ENCODE measurements at places on chromosomes 16 and 17. TPM values are rescaled to one million over a fixed set of nuclear protein-coding genes. Genes with fewer than 3 reads are reported as not detected.

- no peaks in the 10 kb centered on the region for H3K36me3 ChIP-seq
- no peak overlapping the region for H3K4me3 ChIP-seq
- no peak overlapping the region for H3K27ac ChIP-seq
- no peaks in the 10 kb centered on the region for H3K4me1 ChIP-seq
- no peak for DNase-seq
Observed at GRCh38 chr16:68217506-68217905, 18.4 kb downstream of the ESRP2 start.

- H3K36me3 ChIP-seq = no peaks in the 10 kb centered on the region
- H3K4me3 ChIP-seq = no peak overlapping the region
- H3K27ac ChIP-seq = no peak overlapping the region
- H3K4me1 ChIP-seq = no peaks in the 10 kb centered on the region
- DNase-seq = no peak
- no peaks in the 10 kb centered on the region for H3K27me3 ChIP-seq
Observed at GRCh38 chr16:18050777-18051176, 285.8 kb downstream of the NPIPA8 start.

DNA sequence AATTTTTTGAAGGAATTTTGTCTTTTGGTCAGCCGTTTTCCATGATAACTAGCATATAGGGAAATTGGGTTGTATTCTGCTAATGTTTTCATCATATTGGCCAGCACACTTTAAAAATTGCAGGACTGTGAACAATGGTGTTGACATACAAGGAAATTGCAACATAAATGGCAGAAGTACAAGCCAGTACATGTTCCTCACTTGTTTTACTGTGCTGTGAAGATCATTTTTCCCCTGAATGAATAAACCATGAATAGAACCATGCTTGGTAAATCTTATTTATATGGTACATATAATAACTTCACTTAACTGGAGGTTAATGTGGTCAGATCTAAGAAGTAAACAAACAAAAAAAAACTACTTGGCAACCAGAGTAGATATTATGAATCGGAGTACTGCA, 22.8 kb downstream of the OMG start:
- no peaks in the 10 kb centered on the region for H3K27me3 ChIP-seq
- DNase-seq = no peak
- peaks cover 19% of the 10 kb centered on the region for H3K4me1 ChIP-seq
- H3K36me3 ChIP-seq = no peaks in the 10 kb centered on the region
- no peak overlapping the region for H3K4me3 ChIP-seq

GRCh38 chr16:29961479-29962343, at the start of gene TMEM219:
Gene TMEM219, plus strand, starts transcription at chr16:29962079. Its CDS starts 1,065 bp downstream, at chr16:29963144.
- peak within 1 kb of the TSS; percentile 87 for H3K27ac ChIP-seq
- peaks cover 42% of the 10 kb centered on the region for H3K4me1 ChIP-seq
- H3K4me3 ChIP-seq = peak within 1 kb of the TSS; percentile 53

DNA sequence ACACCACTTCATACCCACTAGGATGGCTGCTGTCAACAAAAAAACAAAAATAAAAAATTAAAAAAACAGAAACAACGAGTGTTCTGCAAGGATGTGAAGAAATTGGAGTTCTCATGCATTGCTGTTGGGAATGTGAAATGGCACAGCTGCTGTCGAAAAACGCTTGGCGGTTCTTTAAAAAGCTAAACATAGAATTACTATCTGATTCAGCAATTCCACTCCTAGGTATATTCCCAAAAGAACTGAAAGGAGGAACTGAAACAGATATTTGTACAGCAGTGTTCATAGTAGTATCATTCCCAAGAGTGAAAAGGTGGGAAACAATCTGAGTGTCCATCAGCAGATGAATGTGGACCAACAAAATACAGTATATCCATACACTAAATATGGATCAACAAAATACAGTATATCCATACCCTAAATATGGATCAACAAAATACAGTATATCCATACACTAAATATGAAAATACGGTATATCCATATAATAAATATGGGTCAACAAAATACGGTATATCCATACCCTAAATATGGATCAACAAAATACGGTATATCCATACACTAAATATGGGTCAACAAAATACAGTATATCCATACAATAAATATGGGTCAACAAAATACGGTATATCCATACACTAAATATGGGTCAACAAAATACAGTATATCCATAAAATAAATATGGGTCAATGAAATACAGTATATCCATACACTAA, 8.7 kb downstream of the METTL16 start:
- no peaks in the 10 kb centered on the region for H3K27me3 ChIP-seq
- H3K36me3 ChIP-seq = peaks cover 20% of the 10 kb centered on the region
- no peak overlapping the region for H3K4me3 ChIP-seq
- H3K27ac ChIP-seq = no peak overlapping the region
- no peaks in the 10 kb centered on the region for H3K4me1 ChIP-seq

DNA sequence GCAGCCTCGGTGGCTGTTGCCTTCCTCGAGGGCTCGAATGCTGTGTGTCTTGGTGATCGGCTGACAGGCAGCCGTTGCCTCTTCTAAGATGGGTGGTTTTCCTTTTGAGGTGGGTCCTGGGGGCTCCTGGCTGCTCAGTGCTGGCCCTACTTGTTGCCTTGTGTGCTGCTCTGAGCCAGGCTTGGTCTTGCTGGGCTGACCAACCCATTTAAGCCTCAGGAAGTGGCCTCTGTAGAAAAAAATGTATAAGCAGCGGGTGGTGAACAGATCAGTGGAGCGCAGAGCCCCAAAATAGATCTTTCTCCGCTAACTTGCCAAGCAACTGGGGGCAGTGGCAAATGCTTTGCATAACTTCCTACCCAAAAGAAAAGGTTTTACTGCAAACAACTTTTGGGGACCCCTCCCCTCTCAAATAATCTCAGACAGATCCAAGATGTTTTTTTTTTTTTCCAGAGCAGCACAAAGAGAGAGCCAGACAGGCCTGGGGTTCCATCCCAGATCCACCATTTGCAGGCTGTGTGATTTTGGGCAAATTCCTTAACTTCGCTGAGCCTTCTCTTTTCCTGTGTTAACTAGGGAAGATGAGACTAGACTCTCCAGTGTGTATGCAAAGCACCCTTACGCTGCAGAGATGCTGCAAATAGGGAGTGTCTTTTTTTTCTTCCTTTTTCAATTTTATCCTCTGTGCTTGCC, 42.5 kb downstream of the PLCG2 start:
- peak overlapping the region; percentile 54 for H3K27ac ChIP-seq
- H3K27me3 ChIP-seq = no peaks in the 10 kb centered on the region
- no peaks in the 10 kb centered on the region for H3K36me3 ChIP-seq
- no peaks in the 10 kb centered on the region for H3K4me1 ChIP-seq

DNA sequence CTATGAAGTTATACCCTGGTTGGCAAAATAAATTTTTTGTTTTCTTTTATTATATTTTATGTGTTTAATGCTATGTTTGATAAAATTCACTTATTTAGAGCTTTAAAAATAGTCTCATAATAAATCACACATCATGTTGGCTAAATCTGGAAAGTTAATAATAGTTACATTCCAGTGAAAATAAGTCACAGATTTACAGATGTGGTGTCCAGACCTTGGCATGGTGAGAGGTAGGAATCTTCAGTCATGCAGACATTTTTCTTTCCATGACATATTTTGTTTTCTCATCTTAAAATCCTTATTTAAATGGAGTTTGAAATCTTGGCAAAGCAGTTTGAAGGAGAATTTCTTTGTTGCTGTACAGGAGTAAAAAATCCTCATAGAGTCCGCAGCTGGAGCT, 48.1 kb upstream of the GOSR1 start:
- H3K4me3 ChIP-seq = no peak overlapping the region
- peaks cover 4% of the 10 kb centered on the region for H3K4me1 ChIP-seq
- no peak for DNase-seq
- no peaks in the 10 kb centered on the region for H3K27me3 ChIP-seq
- H3K36me3 ChIP-seq = peaks cover 5% of the 10 kb centered on the region

DNA sequence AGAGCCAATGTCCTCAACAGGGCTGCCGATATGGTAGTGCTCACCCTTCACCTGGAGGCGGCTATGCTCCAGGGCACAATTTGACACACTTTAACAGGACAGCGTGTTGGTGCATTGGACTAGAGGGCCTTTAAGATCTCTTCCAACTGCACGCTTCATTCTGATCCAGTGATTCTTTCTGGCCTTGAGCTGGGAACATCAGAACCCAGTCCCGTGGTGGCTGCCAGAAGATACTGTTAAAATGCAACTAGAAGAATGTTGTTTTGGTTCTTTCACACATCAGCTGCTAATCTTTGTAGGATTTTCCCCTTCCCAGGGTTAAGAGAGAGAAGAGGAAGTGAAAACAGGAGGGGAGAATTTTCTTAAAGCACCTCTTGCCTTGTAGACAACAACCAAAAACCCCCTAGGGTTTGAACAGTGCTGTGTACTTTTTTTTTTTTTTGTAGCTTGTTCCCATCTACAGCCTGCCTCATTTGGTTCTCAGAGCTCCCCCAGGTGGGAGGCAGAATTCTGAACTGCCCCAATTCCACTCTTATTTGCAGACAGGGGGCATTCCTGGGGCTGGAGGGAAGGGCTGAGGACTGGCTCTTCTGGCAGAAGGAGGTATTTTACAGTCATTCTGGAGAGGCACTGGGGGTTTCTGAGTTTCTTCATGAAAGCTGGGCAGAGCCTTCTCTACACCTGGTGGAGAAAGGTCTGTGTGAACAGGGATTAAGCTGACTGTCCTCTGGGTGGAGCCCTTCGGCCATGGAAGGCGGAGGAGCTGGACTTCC, 32.4 kb downstream of the SMARCE1 start:
- H3K4me1 ChIP-seq = peaks cover 13% of the 10 kb centered on the region
- H3K4me3 ChIP-seq = no peak overlapping the region
- H3K27ac ChIP-seq = no peak overlapping the region
- no peaks in the 10 kb centered on the region for H3K36me3 ChIP-seq
- H3K27me3 ChIP-seq = no peaks in the 10 kb centered on the region

- H3K27me3 ChIP-seq = no peaks in the 10 kb centered on the region
- H3K4me1 ChIP-seq = peaks cover 8% of the 10 kb centered on the region
Observed at GRCh38 chr17:73316919-73317505, 5.2 kb upstream of the CDC42EP4 start.

DNA sequence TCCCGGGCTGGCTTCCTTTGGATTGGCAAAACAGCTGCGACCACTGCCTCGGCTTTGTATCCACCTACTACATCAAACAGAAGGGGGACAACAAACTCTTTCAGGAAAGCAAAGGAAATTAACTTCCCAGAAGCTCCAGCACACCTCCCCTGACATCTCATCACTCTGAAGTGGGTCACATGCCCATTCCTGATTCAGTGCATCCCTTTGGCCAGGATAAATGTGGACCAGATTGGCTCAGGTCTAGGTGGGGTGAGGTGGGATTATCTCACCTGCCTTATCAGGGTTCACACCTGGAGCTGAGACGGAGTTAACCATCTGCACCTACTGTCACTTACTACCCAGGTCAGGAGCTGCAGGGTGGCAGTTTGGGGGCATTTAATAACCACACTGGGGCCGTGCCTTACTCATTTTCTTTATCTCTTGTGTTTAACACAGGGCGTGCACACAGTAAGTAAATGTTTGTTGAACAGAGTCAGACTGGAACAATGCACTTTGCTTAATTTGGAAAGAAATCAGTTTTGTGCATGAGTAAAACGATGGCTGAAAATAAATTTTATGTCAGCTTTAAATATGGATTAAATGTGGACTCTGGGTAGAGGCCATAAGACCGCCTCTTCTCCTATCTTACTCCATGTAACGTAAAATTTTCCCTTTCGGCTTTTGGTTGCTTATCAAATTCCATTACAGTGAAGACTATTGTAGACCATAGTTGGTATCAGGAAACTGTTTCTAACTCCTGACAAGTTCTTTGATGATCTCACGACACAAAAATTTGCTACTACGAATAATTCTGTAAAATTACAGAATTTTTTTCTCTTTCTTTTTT, 36.0 kb downstream of the IQCK start:
- no peaks in the 10 kb centered on the region for H3K36me3 ChIP-seq
- no peaks in the 10 kb centered on the region for H3K27me3 ChIP-seq
- no peak overlapping the region for H3K27ac ChIP-seq
- DNase-seq = no peak

DNA sequence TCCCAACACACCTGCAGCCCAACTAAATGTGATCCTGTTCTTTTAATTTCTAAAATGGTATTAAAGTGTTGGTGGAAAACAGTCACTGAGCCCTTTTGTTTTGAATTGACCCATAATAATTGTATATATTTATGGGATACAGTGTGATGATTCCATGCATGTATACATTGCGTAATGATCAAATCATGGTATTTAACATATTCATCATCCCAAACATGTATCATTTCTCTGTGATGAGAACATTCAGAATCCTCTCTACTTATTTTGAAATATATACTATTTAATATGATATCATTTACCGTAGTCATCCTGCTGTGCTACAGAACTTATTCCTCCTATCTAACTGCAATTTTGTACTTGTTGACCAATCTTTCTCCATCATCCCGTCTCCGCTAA, 14.0 kb upstream of the MYH10 start:
- no peak overlapping the region for H3K27ac ChIP-seq
- no peak overlapping the region for H3K4me3 ChIP-seq
- no peaks in the 10 kb centered on the region for H3K4me1 ChIP-seq
- H3K36me3 ChIP-seq = no peaks in the 10 kb centered on the region

GRCh38 chr17:30482555-30482954, 5.3 kb downstream of the GOSR1 start:
- H3K27me3 ChIP-seq = no peaks in the 10 kb centered on the region
- H3K36me3 ChIP-seq = peaks cover 80% of the 10 kb centered on the region
- peaks cover 12% of the 10 kb centered on the region for H3K4me1 ChIP-seq
- H3K27ac ChIP-seq = no peak overlapping the region
- no peak overlapping the region for H3K4me3 ChIP-seq

HAGH gene
- total RNA-seq = 137 TPM

ABCA3 gene
- total RNA-seq = 531 TPM

FOXC2 gene
- total RNA-seq = 0.46 TPM

SIRT7 gene
- 37.6 TPM for total RNA-seq
